ENCODE measurements at places on chromosomes 13 and 19.

DNA sequence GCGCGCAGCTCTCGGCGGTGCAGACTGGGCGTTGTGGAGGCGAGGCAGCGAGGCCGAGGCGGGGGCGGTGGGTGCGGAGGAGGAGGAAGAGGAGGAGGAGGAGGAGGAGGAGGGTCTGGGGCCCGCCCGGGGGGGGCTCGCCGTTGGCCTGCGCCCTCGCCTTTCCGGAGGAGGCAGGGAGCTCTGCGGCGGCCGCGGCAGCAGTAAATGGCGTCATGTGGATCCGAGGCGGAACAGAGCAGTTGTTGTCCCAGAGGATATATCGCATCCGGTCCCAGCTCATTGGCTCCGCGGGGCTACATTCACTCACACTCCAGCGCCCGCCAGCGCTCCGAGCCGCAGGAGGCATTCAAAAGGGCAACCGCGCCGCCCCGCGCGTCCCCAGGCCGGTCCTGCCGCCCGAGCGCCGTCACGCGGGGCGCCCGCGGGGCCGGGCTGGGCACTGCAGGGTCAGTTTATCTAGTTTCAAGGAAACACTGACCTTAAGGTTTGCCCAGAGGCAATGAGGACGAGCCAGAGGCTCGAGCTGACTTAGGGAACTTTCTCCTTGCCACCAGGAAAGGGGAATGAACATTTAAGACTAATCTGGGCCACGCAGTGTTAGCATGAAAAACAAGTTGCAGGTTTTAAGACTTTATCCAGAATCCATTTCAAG lies at the start of gene SPRY2:
Gene SPRY2 (minus strand): TSS at position 26 of the 655 bp plus-strand sequence. CDS start 3,421 bp downstream, outside the sequence.
- peak; percentile 14 for DNase-seq

DNA sequence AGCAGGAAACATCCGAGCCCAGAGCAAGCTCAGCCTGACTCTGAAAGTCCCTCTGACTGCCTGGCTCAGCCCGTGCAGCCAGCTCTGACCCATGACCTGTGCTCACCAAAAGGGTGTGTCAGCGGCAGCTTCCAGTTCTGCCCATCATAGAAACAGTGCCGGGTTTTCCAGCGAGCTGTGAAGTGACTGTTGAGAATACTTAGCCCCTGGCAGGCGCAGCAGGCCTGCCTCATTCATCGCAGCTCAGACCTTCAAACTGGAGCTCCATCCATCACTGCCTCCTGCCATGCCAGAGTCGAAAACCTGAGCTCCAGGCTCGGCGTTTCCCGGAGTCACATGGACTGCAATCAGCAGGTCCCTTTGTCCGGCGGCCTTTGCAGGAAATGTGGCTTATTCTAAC lies 16.3 kb upstream of the GSX1 start:
- DNase-seq = no peak

GRCh38 chr13:57624565-57625435 lies 6.7 kb upstream of the PCDH17 start:
- DNase-seq = no peak

DNA sequence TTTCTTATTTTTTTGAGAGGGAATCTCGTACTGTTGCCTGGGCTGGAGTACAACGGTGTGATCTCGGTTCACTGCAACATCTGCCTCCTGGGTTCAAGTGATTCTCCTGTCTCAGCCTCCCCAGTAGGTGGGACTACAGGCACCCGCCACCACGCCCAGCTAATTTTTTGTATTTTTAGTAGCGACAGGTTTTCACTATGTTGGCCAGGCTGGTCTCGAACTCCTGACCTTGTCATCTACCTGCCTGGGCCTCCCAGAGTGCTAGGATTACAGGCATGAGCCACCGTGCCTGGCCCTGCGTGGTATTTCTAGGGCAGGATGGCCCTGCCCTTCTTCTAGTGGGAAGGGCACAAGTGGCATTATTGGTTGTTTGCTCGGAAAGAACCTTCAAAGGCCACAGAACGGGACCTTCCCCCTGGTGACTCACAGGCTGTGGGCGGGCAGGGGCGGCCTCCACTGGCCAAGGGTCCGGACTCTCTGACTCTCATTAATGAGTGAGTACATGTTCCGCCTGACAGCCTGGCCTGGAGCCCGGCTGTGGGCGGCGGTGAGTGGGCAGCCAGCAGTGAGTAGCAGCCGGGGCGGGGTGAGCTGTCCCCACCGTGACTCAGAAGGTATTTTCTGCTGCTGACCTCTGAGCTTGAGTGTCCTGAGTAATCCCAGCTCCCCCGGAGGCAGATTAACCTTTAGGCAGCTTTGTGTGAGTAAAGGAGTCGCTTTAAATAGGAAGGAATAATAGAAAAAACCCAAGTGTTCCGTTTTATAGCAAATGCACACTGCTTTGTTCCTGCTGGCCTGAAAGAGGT lies 5.1 kb downstream of the DOT1L start:
- peak; percentile 33 for DNase-seq

GRCh38 chr13:77118134-77118533 lies 91.2 kb upstream of the FBXL3 start:
- no peak for DNase-seq

GRCh38 chr13:60220072-60220471 lies 56.3 kb upstream of the DIAPH3 start:
- no peak for DNase-seq

- no peak for DNase-seq
Observed at GRCh38 chr13:36454121-36454520, 21.8 kb downstream of the CCNA1 start.

DNA sequence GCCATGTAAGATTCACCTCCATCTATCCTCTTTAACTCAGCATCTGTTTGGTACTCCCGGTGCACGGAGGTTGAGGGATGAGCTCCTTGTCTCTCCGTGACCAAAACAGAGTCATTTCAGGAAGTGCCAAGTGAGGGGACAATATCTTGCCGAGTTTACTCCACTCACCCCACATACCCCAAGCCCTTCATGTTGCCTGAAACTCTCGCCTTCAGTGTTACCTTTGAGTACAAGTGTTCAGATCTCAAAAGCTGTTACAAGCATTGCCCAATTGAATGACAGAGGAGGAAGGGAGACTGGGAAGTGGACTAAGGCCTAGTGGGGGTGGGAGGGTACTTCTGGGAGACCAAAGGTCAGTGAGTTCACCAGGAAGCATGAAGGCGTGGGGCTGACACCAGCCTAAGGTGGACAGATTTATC lies 6.0 kb upstream of the SIGLEC12 start:
- DNase-seq = no peak

GRCh38 chr13:46119883-46120614 lies 15.2 kb upstream of the CPB2 start:
- DNase-seq = no peak

DNA sequence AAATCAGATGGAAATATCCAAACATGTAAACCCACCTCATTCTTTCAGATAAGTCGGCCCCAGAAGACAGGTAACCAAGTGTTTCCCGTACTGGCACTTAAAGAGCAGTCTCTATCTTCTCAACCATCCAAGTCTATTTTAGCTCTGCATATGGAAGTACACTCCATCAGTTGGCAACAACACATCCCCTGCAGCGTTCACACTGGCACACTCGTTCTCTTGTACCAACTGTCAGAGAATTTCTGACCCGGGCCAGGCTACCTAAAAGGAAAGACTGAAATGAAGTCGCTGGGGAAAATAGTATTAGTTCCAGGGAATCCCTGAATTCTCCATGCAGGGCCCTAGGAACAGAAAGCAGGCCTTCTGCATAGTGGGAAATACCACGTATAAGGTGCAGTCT lies 109.3 kb downstream of the RXFP2 start:
- no peak for DNase-seq

DNA sequence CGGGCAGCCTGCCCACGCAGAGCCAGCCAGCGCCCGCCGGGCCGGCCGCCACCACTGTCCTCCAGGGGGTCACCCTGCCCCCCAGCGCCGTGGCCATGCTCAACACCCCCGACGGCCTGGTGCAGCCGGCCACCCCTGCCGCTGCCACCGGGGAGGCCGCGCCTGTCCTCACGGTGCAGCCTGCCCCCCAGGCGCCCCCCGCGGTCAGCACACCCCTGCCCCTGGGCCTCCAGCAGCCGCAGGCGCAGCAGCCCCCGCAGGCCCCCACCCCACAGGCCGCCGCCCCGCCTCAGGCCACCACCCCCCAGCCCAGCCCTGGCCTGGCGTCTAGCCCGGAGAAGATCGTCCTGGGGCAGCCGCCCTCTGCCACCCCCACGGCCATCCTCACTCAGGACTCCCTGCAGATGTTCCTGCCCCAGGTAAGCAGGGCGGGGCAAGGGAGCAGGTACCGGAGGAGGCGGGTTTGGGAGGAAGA lies 32.3 kb upstream of the EHD2 start:
- DNase-seq = no peak

- DNase-seq = no peak
Observed at GRCh38 chr19:13396250-13397080, 109.8 kb downstream of the CACNA1A start.

GRCh38 chr13:46403851-46404732 lies 17.0 kb upstream of the RUBCNL start:
- DNase-seq = no peak

DNA sequence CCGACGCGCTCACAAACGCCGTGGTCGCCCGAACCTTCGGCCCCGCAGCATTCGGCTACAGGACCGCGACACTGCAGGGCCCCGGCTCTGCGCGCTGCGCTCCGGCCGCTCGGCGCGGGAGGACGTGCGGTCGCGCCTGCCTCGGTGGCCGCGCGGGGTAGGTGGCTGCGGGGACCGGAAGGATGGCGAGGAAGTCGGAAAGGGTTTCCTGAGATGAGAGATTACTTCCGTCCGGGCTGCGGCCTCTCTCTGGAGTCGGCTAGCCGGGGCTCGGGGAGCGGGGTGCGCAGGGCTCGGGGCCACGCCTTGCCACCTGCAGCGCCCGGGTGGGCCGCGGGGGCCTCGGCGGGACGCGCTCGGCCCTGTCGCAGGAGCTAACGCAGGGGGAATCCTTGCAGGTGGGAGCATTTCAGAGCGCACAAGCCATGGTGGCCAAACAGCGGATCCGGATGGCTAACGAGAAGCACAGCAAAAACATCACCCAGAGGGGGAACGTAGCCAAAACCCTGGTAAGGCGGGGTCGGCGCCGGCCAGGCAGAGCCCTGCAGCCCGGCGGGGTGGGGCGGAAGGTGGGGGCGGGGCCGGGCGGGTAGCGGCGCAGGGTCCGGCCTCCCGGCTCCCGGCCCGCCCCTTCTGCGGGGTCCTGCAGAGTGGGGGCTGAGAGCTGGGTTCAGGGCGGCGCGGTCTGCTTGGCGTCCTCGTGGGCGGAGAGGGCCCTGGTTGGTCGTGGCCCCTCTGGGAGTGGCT lies at the start of gene SERP2:
Gene SERP2 (plus strand): TSS at position 224 of the 747 bp plus-strand sequence. CDS start 202 bp downstream, at position 426.
- no peak for DNase-seq

GRCh38 chr19:35553385-35554000 lies 8.1 kb downstream of the TMEM147 start:
- DNase-seq = no peak

DNA sequence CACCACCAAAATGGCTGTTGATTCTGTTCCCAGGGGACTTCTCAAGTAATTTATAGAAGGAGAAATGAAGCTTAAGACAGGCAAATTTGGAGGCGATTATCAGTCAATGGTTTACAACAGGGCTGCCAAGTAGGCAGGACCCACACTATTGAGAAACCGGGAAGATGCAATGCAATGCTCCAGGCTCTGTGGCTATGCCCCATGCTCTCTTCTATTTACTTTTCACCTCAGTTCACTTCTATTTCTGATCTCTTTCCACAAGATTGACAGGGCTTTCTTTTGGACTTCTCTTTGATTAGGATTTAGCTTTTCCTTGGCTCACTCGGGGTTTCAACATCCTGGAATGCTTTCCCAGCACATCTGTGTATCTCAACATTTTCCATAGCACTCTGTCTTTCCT lies 12.7 kb upstream of the RCBTB2 start:
- DNase-seq = no peak

DNA sequence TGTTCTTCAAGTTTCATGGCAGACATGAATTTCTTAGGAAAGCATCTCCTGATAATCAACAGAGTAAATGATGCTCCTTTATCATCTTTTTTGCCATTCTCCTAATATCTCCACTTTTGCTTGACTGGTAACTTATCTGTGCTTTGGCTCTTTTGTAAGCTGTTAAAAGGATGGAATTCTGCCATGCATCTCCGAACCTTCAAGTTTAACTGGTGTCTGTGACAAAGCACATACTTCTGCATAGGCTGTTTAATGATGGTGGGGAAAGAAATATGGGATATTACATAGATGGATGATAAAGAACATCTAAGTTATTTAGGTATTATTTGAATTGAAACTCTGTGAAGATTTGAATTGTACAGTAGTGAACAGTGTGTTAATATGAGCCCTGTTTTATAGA lies 866.9 kb upstream of the SLITRK1 start:
- DNase-seq = no peak

DNA sequence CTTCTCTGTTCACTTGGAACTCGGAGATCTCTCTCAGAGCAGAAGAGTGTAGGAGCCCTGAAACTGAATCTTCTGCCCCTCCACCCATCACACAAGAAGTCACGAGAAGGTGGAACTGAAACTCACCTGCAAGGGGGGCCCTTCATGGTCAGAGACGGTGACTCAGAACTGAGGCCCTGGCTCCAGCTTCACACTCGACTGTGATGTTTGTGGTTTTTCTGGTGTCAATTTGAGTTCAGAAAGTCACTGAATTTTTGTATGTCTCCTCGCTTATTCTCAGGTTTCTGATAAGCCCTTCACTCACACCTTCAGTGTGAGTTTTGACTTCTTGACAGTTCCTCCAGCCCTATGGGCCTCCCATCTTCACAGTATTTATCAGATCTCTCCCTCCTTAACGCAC lies 23.1 kb downstream of the SIGLEC5 start:
- DNase-seq = peak; percentile 32

GRCh38 chr19:45607071-45608029 lies 5.3 kb upstream of the GPR4 start:
- peak; percentile 24 for DNase-seq

DNA sequence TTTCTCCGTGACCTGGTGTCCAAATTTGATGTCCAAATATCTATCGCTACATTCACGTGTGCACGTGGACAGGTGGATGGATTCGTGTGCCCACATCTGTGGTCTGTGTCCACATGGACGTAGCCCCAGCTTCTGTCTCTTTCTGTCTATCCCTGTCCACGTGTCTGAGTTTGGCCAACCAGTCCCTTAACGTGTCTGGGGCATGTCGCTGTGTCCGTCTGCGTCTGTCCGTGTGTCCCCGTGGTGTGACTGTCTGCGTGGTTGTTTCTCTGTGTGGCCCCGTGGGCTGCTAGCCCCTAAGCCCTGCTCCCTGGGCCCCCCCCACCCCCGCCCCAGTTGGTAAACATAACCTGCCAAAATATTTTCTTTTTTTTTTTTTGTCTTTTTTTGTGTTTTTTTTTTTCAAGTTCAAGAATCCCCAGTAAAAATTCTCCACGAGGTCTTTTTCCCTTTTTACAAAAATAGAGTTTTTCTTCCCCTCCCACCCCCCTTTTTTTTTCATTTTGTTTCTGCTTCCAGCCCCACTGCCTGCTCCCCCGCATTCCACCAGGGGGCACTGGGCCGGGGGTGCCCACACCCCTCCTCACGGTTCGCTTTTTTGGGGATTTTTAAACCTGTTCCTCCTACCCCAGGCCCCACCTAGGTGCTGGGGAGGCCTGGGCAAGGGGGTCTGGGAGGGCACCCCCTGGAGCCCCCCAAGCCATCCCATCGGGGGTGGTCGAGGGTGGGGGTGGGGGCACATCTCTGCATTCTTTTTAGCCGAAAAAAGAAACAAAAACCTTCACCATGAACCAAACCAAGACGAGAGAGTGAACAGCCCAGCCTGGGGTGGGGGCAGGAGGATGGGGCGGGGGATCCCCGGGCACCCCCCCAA lies 18.3 kb downstream of the PRKCSH start:
- DNase-seq = no peak
